ENCODE measurements at places on chromosomes 13 and 19. TPM values are rescaled to one million over a fixed set of nuclear protein-coding genes. Genes with fewer than 3 reads are reported as not detected.

GRCh38 chr19:55241143-55241934 lies 12.8 kb upstream of the TMEM86B start:
- no peaks in the 10 kb centered on the region for H3K36me3 ChIP-seq
- H3K4me3 ChIP-seq, result no peak overlapping the region
- H3K27ac ChIP-seq, result no peak overlapping the region
- H3K4me1 ChIP-seq, result no peaks in the 10 kb centered on the region
- no peaks in the 10 kb centered on the region for H3K27me3 ChIP-seq

DNA sequence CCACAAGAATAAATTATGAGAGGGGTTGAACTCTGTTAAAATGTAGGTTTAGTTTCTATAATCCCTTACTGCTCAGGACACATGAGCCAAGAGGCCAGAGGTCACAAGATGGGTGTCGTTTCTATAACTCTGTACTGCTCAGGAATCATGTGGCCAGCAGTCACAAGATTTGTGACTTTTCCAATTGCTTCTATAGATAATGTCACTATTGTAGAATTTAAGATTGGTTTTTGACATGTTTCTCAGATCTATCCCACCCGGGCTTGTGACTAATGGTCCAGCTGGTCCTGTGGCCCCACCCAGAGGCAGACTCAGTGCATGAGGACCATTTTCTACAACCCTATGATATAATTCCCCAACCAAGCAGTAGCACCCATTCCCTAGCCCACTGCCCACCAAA lies 662.0 kb upstream of the KLF12 start:
- no peak overlapping the region for H3K27ac ChIP-seq
- H3K27me3 ChIP-seq, result no peaks in the 10 kb centered on the region
- no peak for DNase-seq
- H3K4me3 ChIP-seq, result no peak overlapping the region

GRCh38 chr13:62653371-62653770 lies 1237.7 kb upstream of the PCDH20 start:
- DNase-seq, result no peak
- H3K36me3 ChIP-seq, result no peaks in the 10 kb centered on the region
- H3K27ac ChIP-seq, result no peak overlapping the region
- H3K4me3 ChIP-seq, result no peak overlapping the region

- H3K27ac ChIP-seq, result no peak overlapping the region
- no peak overlapping the region for H3K4me3 ChIP-seq
- no peaks in the 10 kb centered on the region for H3K27me3 ChIP-seq
- no peak for DNase-seq
- no peaks in the 10 kb centered on the region for H3K36me3 ChIP-seq
Observed at GRCh38 chr13:112857914-112858490, 111.0 kb upstream of the MCF2L start.

DNA sequence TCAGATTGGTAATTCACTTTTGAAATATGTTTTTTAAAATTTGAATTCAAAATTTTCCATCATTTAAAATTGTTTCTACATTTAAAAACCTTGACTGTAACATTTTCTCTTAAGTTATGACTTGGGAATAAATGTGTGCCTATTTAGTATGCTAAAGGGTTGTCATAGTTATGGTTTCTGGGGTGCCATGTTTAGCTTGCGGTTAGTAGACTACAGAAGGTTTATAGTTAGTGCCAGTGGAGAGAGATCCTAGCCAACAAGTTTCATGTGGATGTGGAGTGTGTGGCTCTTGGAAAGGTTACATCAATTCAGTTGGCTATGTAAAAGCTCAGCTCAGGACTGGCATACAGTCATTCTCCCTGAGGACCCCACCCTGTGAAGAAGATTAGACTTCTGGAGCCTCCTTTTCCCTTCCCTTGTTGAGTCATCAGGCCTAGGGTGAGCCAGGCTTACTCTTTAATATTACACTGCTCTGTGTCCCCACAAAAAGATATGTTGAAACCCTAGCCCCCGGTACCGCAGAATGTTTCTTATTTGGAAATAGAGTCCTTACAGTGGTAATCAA lies 20.4 kb downstream of the LMO7 start:
- no peak overlapping the region for H3K27ac ChIP-seq
- no peak for DNase-seq
- H3K36me3 ChIP-seq, result no peaks in the 10 kb centered on the region
- H3K4me3 ChIP-seq, result no peak overlapping the region
- H3K4me1 ChIP-seq, result no peaks in the 10 kb centered on the region

DNA sequence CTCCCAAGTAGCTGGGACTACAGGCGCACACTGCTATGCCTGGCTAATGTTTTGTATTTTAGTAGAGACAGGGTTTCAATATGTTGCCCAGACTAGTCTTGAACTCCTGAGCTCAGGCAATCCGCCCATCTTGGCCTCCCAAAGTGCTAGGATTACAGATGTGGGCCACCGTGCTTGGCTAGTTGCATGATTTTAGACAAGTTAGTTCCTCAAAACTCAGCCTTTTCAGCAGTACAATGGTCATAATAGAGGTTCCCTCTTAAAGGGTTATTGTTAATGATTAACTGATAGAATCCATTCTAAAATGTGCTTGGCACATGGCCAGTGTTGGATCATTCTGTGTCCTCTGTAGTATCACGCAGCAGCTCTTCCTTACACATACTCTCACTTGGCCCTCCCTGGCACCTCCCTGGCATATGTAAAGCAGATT lies 19.5 kb upstream of the IFT88 start:
- H3K4me1 ChIP-seq, result peaks cover 37% of the 10 kb centered on the region
- H3K27me3 ChIP-seq, result no peaks in the 10 kb centered on the region
- no peak overlapping the region for H3K4me3 ChIP-seq
- H3K27ac ChIP-seq, result no peak overlapping the region
- no peaks in the 10 kb centered on the region for H3K36me3 ChIP-seq
- DNase-seq, result no peak

DNA sequence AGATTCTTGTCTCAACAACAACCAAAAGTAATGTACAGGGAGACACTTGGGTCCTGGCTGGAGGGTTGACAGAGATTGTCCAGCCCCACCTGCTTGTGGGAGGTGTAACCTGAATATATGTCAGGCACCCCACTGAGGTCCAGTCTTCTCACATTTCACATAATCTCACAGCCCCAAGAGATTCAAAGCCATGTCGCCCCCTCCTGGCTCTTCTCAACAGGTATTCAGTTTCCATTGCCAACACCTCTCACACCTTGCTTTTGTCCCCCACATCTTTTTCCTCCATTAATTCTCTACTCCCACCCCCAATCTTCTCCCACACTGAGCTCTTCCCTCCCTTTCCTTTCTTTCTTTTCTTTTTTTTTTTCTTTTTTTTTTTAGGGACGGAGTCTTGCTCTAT lies 11.2 kb downstream of the UNC13A start:
- no peaks in the 10 kb centered on the region for H3K27me3 ChIP-seq
- DNase-seq, result no peak
- H3K4me3 ChIP-seq, result no peak overlapping the region
- H3K36me3 ChIP-seq, result no peaks in the 10 kb centered on the region
- peaks cover 17% of the 10 kb centered on the region for H3K4me1 ChIP-seq

GRCh38 chr19:42090672-42091071 lies 14.7 kb downstream of the ZNF574 start:
- H3K27ac ChIP-seq, result peak overlapping the region; percentile 78
- H3K36me3 ChIP-seq, result peaks cover 45% of the 10 kb centered on the region
- H3K4me1 ChIP-seq, result peaks cover 48% of the 10 kb centered on the region
- no peaks in the 10 kb centered on the region for H3K27me3 ChIP-seq
- H3K4me3 ChIP-seq, result no peak overlapping the region

DNA sequence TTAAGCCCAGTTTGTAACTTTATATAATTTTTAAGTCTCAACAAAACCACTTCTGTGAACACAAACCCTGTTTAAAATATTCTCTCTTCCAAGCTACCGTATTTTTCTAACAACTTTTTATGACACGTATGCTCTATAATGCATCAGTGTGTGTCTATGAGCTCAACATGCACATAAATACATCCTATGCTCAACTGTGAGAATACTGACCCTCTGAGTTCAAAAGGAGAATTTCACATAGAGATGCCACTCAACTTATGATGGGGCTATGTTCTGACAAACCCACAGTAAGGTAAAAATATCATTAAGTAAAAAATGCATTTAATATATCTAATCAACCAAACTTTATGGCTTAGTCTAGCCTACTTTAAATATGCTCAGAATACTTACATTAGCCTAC lies 1139.7 kb upstream of the SPRY2 start:
- H3K4me3 ChIP-seq, result no peak overlapping the region
- H3K36me3 ChIP-seq, result no peaks in the 10 kb centered on the region
- H3K4me1 ChIP-seq, result no peaks in the 10 kb centered on the region
- no peak for DNase-seq

DNA sequence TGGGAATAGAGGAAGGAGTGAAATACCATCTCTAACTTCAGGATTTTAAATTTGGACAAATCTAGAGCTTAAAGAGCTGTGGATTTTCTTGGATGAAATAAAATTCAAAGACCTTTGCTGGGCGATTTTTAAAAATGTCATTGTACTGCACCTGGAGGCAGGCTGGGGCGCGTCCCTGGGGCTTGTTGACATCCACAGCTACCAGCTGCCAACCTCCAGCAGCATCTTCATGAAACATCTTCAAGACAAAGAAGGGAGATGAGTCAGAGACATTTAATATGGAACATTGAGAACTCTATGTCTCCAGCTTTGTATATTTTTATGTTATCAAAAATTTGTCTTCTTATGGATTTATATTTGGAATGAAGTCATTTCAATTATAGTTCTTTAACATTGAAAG lies 132.5 kb downstream of the NALCN start:
- no peak overlapping the region for H3K4me3 ChIP-seq
- no peaks in the 10 kb centered on the region for H3K27me3 ChIP-seq
- no peaks in the 10 kb centered on the region for H3K36me3 ChIP-seq
- H3K4me1 ChIP-seq, result no peaks in the 10 kb centered on the region

DNA sequence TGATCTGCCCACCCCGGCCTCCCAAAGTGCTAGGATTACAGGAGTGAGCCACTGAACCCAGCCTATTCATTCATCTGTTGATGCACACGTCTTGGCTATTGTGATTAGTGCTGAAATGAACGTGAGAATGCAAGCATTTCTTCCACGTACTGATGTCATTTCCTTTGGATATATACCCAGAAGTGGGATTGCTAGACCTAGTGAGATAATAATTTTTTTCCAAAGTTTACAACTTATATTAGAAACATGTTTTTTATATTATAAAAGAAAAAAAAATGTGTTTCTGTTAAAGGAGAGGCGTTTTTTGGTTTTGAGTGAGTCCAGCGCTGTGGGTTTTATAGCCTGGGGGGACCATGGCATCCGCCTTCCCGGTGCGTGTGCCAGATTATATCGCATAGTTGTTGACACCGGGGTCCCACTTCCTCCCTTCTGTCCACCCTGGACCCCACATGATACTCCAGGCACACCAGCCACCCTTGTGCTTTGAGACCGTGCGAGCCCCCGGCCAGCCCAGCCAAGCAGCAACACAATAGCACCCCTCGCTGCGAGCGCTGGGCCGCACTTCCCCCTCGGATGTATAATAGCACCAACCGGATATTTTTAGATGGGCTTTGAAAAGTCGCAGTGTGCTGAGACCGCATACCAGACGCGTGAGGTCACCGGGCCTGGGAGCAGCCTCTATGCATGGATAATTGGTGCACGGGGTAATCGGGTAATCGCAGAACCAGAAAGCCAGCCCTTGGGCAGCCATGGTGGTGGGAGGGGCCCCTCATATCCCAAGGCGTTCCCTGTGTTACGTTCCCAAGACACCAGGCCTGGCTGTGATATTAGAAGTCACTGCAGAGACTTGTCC lies 59.6 kb downstream of the MYO9B start:
- peaks cover 55% of the 10 kb centered on the region for H3K4me1 ChIP-seq
- peak overlapping the region; percentile 22 for H3K4me3 ChIP-seq
- no peaks in the 10 kb centered on the region for H3K27me3 ChIP-seq
- peak; percentile 88 for DNase-seq
- no peaks in the 10 kb centered on the region for H3K36me3 ChIP-seq
- peak overlapping the region; percentile 87 for H3K27ac ChIP-seq

DNA sequence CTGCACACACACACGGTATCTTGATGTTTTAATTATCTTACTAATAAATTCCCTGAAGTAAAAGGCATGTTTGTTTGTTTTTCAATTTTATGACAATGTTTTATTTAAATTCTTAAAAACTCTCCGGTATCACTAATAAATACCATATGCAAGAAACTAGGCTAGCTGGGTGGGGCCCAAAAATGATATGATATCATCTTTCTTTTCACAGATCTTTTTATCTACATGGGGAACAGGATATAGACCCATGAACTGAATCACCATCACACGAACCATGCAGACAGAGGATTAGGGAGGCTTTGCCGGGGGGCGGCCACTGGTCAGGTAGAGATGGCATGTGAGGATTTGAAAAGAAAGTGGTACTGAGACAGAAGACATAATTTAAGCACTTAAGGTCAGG lies 266.4 kb downstream of the ENOX1 start:
- DNase-seq, result no peak
- H3K27ac ChIP-seq, result no peak overlapping the region
- H3K4me1 ChIP-seq, result no peaks in the 10 kb centered on the region
- H3K27me3 ChIP-seq, result no peaks in the 10 kb centered on the region
- H3K4me3 ChIP-seq, result no peak overlapping the region
- no peaks in the 10 kb centered on the region for H3K36me3 ChIP-seq

- DNase-seq, result peak; percentile 92
- H3K4me1 ChIP-seq, result peaks cover 78% of the 10 kb centered on the region
Observed at GRCh38 chr19:41531438-41532311, 44.3 kb upstream of the CEACAM21 start.

- no peak for DNase-seq
- H3K27me3 ChIP-seq, result no peaks in the 10 kb centered on the region
- H3K27ac ChIP-seq, result no peak overlapping the region
- H3K4me1 ChIP-seq, result no peaks in the 10 kb centered on the region
Observed at GRCh38 chr19:16205205-16206045, 7.7 kb downstream of the AP1M1 start.

GRCh38 chr13:44622261-44622660 lies 46.1 kb upstream of the TSC22D1 start:
- H3K27ac ChIP-seq, result no peak overlapping the region
- H3K4me3 ChIP-seq, result no peak overlapping the region
- H3K36me3 ChIP-seq, result no peaks in the 10 kb centered on the region
- no peaks in the 10 kb centered on the region for H3K4me1 ChIP-seq
- no peak for DNase-seq
- no peaks in the 10 kb centered on the region for H3K27me3 ChIP-seq

- H3K4me1 ChIP-seq, result no peaks in the 10 kb centered on the region
- no peak overlapping the region for H3K27ac ChIP-seq
- no peaks in the 10 kb centered on the region for H3K36me3 ChIP-seq
Observed at GRCh38 chr13:40087091-40088002, 431.9 kb downstream of the COG6 start.

GRCh38 chr19:16890461-16891184 lies 1.8 kb downstream of the F2RL3 start:
- H3K4me1 ChIP-seq, result peaks cover 51% of the 10 kb centered on the region
- peaks cover 9% of the 10 kb centered on the region for H3K27me3 ChIP-seq
- H3K36me3 ChIP-seq, result no peaks in the 10 kb centered on the region
- H3K27ac ChIP-seq, result no peak overlapping the region
- DNase-seq, result no peak

- no peak overlapping the region for H3K4me3 ChIP-seq
- no peak overlapping the region for H3K27ac ChIP-seq
- no peaks in the 10 kb centered on the region for H3K27me3 ChIP-seq
- no peaks in the 10 kb centered on the region for H3K36me3 ChIP-seq
Observed at GRCh38 chr19:39847525-39847924, 1.3 kb upstream of the FBL start.

GRCh38 chr19:38360839-38361631 lies 13.3 kb upstream of the PSMD8 start:
- peaks cover 9% of the 10 kb centered on the region for H3K4me1 ChIP-seq
- DNase-seq, result no peak
- no peaks in the 10 kb centered on the region for H3K36me3 ChIP-seq

The C19orf38 gene
- 2.5 TPM for total RNA-seq

The ZNF578 gene
- 5.6 TPM for total RNA-seq

The ZIM2 gene
- total RNA-seq, result not detected

The KPTN gene
- 8.1 TPM for total RNA-seq

The SERPINE3 gene
- total RNA-seq, result not detected

The TMEM145 gene
- total RNA-seq, result not detected

The SLC7A10 gene
- not detected for total RNA-seq
